ENCODE measurements at places on chromosomes 7 and 10.

DNA sequence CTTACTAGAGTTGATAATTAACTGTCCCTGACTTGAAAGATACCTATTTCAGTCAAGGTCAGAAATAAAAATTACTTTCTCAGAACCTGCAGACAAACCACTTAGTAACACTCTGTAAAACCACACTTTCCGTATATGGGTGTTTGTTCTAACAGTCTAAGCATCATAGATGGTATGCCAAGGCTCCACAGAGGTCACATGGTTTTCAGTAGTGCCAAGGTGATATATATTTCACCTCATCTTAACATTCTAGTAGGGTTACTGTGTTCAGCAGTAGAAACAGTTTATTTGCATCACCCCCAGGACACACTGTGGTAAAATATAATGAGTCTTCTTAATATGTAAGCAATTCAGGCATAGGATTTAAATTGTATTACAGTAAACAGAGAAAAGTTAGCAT is 61.5 kb downstream of the KCND2 start:
- no peak for DNase-seq

GRCh38 chr10:60952067-60952845 is 8.3 kb upstream of the RHOBTB1 start:
- no peak for DNase-seq

GRCh38 chr7:129690701-129691100 is 79.2 kb downstream of the NRF1 start:
- no peak for DNase-seq

DNA sequence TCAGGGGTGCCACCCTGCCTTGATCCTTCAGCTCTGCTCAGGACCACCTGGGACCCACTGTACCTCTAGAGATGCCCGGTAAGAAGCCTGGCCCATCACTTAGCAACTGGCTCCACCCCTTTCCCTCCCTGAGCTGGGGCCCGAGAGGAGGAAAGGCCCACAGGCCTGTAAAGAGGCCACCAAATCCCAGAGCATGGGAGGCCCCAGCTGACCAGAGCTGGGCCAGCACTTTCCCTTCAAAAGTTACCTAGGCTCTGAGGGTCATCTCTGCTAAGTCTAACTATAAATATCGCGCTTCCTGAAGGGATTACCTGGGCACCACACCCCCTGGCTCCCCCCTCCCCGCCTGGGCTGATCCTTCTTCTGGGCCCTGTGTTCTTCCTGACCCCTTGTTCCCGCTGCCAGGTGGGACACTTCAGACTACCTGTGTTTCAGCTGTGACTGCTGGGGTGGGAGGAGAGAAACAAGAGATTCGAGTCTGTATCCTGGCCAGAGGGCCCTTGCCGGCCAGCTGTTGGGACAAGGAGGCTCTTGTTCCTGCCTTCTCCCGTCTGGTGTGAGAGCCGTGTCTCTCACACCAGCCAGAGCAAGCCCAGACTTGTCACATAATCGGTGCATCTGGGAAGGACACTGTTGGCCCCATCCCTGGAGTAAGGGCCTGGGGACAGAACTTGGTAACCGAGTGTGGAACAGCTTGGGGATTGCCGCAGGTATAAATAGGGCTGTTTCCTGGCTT is 22.8 kb upstream of the ANKRD2 start:
- DNase-seq = no peak

- no peak for DNase-seq
Measured at GRCh38 chr7:127935847-127936376, 95.3 kb downstream of the LRRC4 start.

GRCh38 chr7:84720456-84721097 is 466.3 kb downstream of the SEMA3D start:
- DNase-seq = no peak

DNA sequence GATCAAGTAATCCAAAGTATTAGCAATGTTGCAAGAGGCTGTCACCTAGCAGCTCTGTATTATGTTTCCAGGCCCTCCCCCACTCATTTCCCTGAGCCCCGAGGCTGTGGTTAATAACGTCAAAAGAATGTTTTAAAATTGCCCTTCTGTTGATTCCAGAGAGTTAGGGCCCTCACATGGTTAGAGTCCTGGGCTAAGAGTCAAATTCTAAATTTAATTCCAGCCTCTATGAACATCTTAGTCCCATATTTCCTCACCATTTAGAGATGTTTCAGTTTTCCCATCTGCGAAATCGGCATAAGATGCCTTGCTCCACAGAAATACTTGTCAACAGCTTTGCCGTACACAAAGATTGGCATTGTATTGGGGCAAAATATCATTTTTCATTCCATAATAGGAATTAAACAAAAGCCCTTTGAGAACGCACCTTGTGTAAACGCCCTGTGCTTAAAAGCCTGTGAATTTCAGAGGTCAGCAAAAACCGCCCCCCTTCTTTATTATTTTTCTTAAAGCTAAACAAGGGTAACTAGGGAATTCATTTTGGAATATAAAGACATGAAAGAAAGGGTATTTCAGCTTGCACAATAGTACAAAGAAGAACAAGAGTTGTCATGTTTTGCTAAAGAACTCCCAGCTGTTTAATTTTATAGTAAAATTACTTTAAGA is 135.8 kb downstream of the ARID5B start:
- no peak for DNase-seq

- no peak for DNase-seq
Measured at GRCh38 chr7:155064186-155064585, 5.9 kb upstream of the HTR5A start.

GRCh38 chr7:128071376-128071775 is 40.1 kb upstream of the LRRC4 start:
- no peak for DNase-seq

DNA sequence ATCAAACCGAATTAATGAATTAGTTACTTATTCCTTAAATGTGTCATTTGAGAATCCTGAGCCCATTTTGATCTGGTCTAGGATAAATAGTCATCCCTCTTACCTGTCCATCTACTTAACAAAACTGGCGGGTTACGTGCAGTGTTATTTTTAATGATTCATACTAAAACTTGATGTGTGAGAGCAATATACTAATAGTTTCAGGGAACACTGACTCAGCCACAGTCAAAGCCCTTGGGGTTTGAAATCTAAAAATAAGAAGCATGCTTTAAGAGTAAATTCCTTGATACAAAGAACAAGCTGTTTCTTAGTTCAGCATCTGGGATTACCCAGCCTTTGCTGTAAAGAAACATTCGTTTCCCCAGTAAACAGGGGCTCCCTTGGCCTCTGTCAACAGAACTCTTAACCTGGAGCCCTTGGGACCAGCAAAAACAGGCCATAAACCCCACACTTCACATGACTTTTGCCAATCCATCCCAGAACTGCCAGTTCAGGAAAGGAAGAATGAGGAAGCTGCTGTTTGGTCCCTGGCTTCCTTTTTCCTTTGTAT is 370.6 kb upstream of the IGFBP3 start:
- DNase-seq = no peak

- DNase-seq = no peak
Measured at GRCh38 chr10:116198676-116199035, 74.3 kb downstream of the GFRA1 start.

- DNase-seq = no peak
Measured at GRCh38 chr10:120477743-120478141, 20.7 kb downstream of the PLPP4 start.

GRCh38 chr7:31002256-31002655 is 38.5 kb downstream of the GHRHR start:
- no peak for DNase-seq

- DNase-seq = no peak
Measured at GRCh38 chr10:20573924-20574323, 323.2 kb downstream of the NEBL start.

DNA sequence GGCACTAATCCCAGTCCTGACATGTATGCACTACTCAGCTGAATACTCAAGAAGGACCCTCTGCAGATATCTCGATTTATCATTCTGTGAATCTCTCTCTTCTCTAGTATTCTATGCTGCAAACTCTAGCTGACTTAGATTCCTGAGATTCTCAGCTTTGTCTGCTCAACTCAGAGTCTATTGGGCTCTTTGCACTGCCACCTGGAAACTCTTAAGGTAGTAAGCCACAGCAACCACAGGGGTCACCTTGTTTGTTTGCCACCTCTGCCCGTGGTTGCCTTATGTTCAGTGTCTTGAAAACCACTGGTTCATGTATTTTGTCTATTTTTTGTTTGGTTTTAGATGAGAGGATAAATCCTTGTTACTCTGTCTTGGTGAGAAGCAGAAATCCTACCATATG is 72.9 kb downstream of the SP8 start:
- no peak for DNase-seq

- DNase-seq = no peak
Measured at GRCh38 chr7:157429680-157430224, 92.9 kb downstream of the DNAJB6 start.

DNA sequence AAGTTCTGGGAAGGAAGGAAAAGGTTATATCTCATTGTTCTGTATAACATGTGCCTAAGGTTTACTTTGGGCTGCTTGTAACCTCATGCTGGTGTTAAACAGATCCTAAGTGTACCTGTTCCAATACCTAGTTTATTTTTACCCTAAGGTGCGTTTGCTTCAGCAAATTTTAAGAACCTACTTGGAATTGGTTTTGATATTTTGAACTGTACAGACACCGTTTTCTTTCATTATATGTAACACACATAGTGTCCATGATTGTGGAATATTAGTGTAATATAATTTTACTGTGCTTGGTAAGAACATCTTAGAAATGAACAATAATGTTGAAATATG is 285.6 kb upstream of the DKK1 start:
- no peak for DNase-seq

DNA sequence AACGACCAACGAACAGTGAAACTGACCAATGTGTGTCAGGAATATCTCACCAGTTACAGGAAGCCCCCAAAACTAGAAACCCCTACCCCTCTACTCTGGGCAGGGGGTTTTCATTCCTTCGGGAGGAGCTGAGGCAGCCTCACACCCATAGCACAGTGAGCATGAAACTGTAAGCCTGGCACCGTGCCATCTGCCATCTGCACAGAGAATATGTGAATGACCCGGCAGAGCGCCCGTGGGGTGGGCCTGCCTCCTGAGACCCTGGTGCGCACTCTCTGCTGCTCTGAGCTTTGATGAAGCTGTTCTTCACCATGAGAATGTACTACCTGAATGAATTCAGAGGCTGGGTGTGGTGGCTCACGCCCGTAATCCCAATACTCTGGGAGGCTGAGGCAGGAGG is 27.1 kb downstream of the DAGLB start:
- no peak for DNase-seq

DNA sequence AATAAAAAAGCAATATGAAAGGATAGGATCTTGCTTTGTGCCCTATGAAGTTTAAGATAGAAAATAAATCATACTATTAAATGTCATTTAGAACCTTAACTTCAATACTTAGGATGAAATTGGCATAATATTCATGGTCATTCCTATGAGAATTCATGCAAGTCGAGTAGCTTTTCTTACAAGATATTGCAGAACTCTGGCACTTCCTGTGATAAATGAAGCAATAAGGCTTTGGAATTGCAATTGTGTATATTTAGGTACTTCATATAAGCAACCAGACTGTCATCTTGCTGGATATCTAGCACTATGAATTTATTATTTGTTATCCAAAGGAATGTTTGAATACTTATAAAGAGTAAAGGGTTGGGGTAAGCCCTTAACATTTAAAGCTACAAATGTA is 116.5 kb downstream of the ZNF438 start:
- no peak for DNase-seq

- no peak for DNase-seq
Measured at GRCh38 chr10:58576751-58577436, 64.2 kb downstream of the BICC1 start.

DNA sequence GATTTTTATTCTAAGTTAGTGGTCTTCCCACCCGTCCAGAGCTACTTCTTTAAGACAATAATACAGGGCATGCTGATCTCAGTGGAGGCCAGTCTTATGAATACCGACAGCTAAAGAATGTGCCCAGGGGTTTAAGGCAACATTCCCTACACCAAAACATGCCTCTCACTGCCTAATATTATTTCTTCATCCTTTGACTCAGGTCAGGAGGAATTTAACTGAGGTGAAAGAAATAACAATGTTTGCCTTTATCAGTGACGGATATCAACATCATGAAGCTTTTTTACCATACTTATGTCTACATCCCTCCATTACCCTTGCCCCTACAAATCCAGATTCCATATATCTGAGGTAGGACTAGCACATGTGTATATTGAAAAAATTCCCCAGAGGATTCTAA is 33.3 kb upstream of the TES start:
- DNase-seq = peak; percentile 74

GRCh38 chr10:9102026-9102425 is 1047.5 kb downstream of the GATA3 start:
- no peak for DNase-seq

DNA sequence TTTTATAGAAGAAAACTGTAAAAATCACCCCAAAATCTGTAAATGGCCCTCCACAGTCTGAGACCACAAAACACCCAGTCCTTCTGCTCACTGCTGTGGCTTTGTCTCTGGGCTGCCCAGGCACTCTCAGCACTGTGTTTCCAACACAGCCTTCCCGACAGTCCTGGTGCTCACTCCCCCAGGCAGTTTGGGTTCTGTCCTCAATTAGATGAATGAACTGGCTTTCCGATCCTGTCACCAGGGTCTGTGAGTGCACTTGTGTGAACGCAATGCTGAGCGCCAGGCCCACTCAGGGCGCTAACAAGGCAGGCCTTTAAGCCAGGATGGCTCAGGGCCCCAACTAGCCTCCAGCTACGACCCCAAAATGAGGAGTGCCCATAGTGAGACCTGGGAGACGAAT is 3.3 kb downstream of the MAD1L1 start:
- no peak for DNase-seq

- DNase-seq = no peak
Measured at GRCh38 chr7:12674861-12675260, 12.6 kb upstream of the ARL4A start.
